ENCODE measurements at places on chromosomes 1 and 21.

- no peak for DNase-seq
These were observed 33.6 kb downstream of the CASZ1 start for GRCh38 chr1:10762875-10763274.

GRCh38 chr1:205531191-205532025 is 26.9 kb downstream of the CDK18 start:
- DNase-seq, result no peak

GRCh38 chr1:91729621-91730358 is 156.2 kb downstream of the TGFBR3 start:
- no peak for DNase-seq

DNA sequence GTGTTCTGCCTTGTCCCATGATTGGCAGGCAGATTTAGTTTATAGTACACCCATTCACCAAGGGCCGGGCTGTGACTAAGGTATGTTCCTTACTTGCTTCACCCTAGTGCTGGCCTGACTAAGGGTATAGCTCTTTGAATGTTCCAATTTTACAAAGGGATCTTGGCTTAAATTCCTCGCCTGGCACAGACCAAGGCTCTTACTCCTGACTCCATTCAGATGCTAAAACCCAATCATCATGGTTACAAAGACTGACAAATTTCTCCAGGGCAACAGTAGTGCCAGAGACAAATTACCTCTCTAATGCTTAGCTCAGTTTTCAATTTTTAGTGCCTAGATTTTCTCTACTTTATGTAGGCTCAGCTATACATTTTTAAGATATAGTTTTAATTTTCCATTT is 11.5 kb upstream of the C1orf53 start:
- no peak for DNase-seq

DNA sequence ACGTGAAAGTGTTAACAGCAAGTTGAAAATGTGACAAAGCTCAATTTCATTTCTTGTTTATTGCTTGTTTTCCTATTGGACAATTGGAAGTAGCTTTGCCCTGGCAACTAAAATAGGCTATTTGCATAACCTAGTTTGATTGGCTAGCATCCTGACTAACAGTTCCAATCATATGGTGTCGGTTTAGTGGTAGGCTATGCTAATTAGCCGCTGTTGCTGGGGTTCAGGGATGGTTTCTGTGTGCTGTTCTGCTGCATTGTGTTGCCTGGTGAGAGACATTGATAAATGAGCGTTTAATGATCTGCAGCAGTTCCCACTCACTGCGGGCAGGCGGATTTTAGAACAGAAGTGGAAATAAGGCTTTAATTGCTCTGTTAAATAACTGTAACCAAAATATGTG is 68.5 kb downstream of the DYRK1A start:
- DNase-seq, result peak; percentile 52

DNA sequence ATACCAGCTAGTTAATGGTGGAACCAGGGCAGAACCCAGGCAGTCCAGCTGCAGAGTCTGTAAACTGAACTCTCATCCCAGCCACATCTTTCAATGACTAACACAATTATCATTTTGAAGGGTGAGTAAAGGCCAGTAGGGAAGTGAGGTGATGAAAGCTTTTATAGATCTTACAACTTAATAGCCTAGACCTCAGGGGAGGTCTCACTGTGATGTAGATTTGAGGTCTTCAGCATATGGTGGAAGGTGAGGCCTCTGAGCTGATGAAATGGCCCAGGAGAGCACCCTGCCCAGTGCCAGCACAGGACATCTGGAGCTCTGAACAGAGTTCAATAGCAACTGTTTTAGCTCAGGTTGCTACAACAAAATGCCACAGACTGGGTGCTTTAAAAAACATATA is 44.8 kb upstream of the POU2F1 start:
- DNase-seq, result no peak

GRCh38 chr1:172761581-172762486 is 102.9 kb downstream of the FASLG start:
- DNase-seq, result no peak

DNA sequence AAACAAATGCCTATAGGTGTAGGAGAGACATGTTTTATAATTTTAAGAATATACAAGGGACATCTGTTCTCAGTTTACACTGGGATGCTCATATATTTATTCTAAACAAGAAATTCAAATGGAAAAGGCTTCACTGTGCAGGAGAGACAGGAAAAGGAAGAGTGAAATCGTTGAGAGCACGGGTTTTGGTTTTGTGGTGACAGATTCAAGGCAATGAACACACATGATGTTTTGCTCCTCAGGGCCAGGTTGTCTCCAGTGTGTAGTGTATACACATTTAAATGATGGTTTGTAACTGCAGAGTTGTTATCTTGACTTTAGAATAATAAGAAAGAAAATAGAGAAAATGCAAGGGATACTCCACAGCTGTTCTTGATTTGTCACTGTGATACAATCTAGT is 73.7 kb downstream of the S1PR1 start:
- DNase-seq, result no peak

- DNase-seq, result no peak
These were observed 111.4 kb downstream of the HLX start for GRCh38 chr1:220990427-220991339.

- no peak for DNase-seq
These were observed at the start of gene STUM for GRCh38 chr1:226548256-226549093. TSS of gene STUM (plus strand) at chr1:226548764. CDS start at chr1:226548905, 141 bp downstream.

- DNase-seq, result no peak
These were observed 7.2 kb upstream of the GNG12 start for GRCh38 chr1:67840449-67840848.

DNA sequence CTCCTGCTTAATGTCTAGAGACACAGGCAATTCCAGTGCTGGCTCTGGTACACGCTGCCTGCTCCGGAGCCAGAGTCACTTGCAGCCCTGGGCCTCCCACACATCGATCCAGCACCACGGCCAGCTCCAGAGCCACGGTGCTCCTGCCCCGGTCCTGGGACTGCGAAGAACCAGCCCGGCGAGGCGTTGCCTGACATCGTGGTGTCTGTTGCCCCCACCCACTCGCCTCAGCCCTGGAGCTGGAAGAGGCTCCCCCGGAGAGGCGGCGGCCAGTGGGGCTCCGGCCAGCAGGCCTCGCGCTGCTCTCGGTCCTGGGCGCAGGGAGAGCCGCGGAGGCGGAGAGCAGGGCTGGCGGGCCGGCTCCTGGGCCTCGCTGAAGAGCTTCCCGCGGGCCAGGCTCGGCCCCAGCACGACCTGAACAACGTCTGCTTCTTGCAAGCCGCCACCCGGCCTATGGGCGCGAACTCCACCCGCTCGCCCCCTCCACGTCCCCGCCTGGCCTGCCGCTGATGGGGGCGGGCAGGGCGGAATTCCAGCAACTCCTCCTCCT is 364.8 kb downstream of the CEP170 start:
- DNase-seq, result no peak

GRCh38 chr21:19123053-19123452 is 719.5 kb upstream of the TMPRSS15 start:
- DNase-seq, result no peak

- DNase-seq, result no peak
These were observed 286.7 kb downstream of the LMX1A start for GRCh38 chr1:165069829-165070228.

GRCh38 chr1:175397103-175397502 is 204.5 kb upstream of the KIAA0040 start:
- no peak for DNase-seq

DNA sequence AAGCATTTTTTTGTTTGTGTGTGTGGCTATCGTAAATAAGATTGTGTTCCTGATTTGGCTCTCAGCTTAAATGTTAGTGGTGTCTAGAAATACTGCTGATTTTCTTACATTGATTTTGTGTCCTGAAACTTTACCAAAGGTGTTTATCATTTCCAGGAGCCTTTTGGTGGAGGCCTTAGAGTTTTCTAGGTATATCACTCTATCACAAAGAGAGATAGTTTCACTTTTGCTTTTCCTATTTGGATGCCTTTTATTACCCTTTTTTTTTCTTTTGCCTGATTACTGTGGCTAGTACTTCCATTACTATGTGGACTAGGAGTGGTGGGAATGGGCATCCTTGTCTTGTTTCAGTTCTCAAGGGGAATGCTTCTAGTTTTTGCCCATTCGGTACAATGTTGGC is 109.6 kb downstream of the S1PR1 start:
- DNase-seq, result no peak

DNA sequence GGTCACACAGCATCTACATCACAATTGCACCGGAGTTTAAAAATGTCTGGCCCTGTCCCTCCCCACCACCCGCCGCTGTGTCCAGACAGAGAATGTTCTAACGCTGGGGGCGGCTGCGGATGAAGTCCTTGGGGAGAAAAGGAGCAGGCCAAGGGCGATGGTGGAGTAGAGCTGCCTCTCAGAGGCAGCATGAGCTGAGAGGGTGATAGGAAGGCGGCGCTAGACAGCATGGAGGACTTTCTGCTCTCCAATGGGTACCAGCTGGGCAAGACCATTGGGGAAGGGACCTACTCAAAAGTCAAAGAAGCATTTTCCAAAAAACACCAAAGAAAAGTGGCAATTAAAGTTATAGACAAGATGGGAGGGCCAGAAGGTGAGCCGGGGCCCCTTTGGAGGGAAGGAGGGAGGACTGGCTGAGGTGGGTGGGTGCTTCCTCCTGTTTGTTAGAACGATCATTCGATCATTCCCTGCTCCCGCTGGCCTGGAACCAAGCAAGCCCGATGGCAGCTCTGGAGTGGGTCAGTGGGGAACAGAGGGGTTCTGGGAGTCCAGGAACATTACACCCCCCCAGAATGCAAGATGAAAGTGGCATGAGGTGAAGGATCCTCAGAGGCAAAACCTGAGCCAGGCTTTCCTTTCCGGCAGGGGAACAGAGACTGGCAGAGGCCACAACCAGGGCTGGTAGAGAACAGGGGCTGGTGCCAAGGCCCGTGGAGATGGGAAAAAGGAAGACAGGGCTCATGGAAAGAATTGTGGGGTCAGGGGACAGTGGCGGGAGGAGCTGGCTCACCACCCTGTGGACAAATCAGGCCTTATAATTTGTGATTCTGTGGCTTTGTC is at the start of the genes FAM229A and TSSK3:
Gene FAM229A, minus strand, starts transcription at position 12 of the 840 bp plus-strand sequence. CDS start 394 bp downstream, outside the sequence.
Gene TSSK3, plus strand, starts transcription at position 66 of the 840 bp plus-strand sequence. Its CDS starts 163 bp downstream, at position 229.
- DNase-seq, result no peak

- peak; percentile 6 for DNase-seq
These were observed 170.6 kb upstream of the ARHGEF16 start for GRCh38 chr1:3283849-3284248.

GRCh38 chr21:33116676-33117075 is 46.7 kb downstream of the OLIG1 start:
- DNase-seq, result no peak

GRCh38 chr1:1763657-1764621 is 14.3 kb downstream of the NADK start:
- no peak for DNase-seq

- DNase-seq, result no peak
These were observed 68.3 kb downstream of the CLIC6 start for GRCh38 chr21:34737115-34737514.

DNA sequence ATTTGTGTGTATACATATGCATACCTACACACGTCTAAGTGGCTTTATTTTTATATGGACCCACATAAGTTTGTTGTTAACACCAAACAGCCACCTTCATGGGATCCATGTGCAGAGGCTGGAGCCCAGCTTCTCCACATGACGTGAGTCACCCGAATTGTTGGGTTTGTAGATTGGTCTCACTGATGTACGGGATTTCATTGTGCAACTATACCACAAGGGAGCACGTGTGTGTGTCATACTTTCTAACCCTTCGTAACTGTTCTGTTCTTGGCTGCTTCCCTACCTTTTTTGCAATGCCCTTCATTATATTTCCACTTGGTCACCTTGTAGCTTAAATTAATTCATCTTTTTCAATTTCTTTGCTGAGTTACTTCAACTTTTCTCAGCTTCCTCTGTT is 21.0 kb downstream of the SPRTN start:
- DNase-seq, result no peak

GRCh38 chr1:63902844-63903589 is 129.2 kb downstream of the ROR1 start:
- no peak for DNase-seq

DNA sequence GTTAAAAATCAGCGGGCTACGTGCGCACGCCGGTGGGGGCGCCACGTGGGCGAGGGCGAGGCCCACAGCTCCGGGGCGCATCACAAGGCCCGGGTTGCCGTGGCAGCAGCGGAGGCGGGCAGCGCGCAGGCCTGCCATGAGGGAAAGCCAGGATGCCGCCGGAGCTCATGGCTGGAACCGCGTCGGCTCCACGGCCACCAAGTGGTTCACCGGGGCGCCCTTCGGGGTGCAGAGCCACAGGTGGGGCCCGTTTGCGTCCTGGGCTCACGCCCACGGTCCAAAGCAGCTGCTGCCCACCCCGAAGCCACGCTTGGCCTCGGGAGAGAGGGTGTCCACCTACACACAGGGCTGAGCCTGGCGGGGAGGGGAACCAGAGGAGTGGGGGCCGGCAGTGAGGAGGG is 4.9 kb upstream of the TTC22 start:
- no peak for DNase-seq

DNA sequence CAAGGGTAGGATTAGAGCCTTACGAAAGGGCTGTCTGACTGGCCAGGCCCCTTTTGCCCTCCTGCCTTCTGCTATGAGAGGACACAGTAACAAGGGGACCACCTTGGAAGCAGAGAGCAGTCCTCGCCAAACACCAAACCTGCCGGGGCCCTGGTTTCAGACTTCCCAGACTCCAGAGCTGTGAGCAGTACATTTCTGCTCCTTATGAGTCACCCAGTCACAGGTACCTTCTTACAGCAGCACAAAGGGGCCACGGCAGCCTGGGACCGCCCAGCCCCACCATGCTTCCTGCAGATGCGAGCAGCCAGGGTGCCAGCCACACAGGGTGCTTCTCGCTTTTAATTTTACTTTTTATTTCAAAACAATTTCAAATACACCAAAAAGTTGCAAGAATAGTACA is 17.2 kb upstream of the POFUT2 start:
- no peak for DNase-seq

DNA sequence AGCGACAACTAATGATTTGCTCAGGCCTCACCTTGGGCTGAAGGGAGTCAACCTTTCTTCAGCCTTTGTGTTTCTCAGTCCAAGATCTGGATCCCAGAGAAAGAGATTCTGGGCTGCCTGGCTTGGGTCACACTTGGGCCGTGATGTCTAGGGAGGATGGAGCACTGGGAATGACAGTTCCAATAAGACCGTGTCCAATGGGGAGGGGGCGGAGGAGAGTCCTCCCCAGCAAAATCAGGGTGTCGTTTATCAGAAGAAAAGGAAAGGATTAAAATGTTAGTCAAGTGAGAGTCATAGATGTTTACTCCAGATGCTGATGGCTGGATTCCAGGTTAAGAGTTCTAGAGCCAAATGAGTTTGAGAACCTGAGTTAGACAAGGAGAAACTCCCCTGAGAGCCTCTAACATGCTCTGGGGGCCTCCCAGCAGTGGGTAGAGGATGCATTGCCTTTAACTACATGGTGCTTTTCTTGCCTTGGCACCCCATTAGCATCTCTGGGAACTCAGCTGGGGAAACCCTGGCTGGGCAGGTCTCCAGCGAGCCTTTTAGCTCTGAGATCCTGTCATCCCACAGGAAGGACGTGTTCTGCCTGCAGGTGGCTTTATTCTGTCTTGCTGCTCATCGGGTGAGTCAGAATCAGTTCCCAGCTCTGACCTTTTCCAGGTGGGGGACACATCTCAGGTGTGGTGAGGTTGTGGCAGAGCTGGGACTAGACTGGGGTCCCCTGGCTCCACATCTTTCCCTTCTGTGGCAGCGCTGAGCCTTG is 22.2 kb downstream of the NIPAL3 start:
- no peak for DNase-seq

DNA sequence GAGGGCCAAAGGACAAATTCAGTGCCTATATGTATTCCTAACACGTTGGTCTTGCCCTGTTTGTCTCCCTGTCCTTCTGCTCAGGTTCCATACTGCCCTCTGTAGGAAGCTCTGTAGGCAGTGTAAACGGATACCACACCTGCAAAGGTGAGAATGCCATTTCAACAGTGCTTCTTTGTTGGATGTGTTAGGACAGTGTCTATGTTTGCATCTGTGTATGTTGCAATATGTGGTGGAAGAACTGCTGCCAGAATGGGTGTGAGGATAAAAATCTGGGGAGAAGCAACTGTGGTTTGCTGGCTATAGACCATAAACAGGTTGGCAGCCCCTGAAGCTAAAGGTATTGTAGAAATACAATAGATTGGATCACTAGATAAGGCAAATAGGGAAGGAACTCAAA is 113.1 kb upstream of the BMP8A start:
- no peak for DNase-seq
